ENCODE measurements at places on chromosomes 4 and X. TPM values are rescaled to one million over a fixed set of nuclear protein-coding genes. Genes with fewer than 3 reads are reported as not detected.

The AR gene
- total RNA-seq, result 4.6 TPM

The IL3RA gene
- total RNA-seq, result 8.8 TPM

- peaks cover 24% of the 10 kb centered on the region for H3K4me1 ChIP-seq
- DNase-seq, result no peak
- H3K4me3 ChIP-seq, result no peak overlapping the region
- H3K27me3 ChIP-seq, result no peaks in the 10 kb centered on the region
- no peaks in the 10 kb centered on the region for H3K36me3 ChIP-seq
Observed at GRCh38 chr4:156945532-156945931, 26.1 kb downstream of the PDGFC start.

DNA sequence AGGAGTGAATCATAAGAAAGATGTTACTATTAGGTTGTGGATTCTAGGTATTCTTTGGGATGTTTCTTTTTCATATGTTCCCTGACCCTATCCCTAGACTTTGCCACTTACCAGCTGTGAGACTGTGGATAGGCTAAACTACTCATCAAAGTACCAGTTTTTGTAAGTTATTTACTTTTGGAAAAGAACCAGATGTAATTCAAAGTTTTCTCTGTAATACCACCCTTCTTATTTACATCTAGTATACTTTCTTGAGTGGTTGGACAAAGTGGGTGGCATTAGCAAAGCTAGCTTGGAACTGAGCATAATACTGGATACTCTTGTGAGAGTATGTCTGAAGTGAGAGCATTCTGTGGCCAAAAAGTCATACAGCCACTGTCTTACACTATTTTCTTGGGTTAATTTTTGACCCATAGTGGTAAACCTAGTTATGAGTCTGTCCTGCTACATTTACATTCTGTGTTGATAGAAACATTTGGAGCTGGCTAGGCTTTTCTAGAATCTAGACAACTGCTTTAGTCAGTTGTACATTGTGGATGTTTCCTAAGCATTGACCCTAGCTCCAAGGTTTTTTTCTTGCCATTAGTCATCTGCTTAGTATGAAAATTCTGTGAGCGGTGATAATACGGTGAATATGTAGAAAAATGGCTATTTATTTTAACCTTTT, 41.7 kb downstream of the KDM6A start:
- H3K36me3 ChIP-seq, result no peaks in the 10 kb centered on the region
- no peak overlapping the region for H3K4me3 ChIP-seq
- no peaks in the 10 kb centered on the region for H3K4me1 ChIP-seq
- no peaks in the 10 kb centered on the region for H3K27me3 ChIP-seq
- no peak overlapping the region for H3K27ac ChIP-seq

GRCh38 chr4:77072195-77072753, 3.5 kb downstream of the CCNI start:
- H3K27ac ChIP-seq, result no peak overlapping the region
- DNase-seq, result peak; percentile 81
- H3K4me1 ChIP-seq, result peaks cover 16% of the 10 kb centered on the region
- H3K27me3 ChIP-seq, result no peaks in the 10 kb centered on the region

The SLC10A6 gene
- 0.76 TPM for total RNA-seq

The ITIH6 gene
- not detected for total RNA-seq

GRCh38 chr4:140052050-140052449, 101.9 kb downstream of the MAML3 start:
- peaks cover 20% of the 10 kb centered on the region for H3K4me1 ChIP-seq
- H3K27me3 ChIP-seq, result no peaks in the 10 kb centered on the region
- DNase-seq, result peak; percentile 67
- H3K4me3 ChIP-seq, result no peak overlapping the region
- no peak overlapping the region for H3K27ac ChIP-seq

- no peak overlapping the region for H3K4me3 ChIP-seq
- no peak for DNase-seq
- no peaks in the 10 kb centered on the region for H3K36me3 ChIP-seq
Observed at GRCh38 chr4:52891743-52892142, 29.6 kb downstream of the RASL11B start.

The PPP4R3C gene
- total RNA-seq, result not detected

The SOX3 gene
- total RNA-seq, result not detected

- no peak for DNase-seq
- no peaks in the 10 kb centered on the region for H3K27me3 ChIP-seq
- H3K4me1 ChIP-seq, result no peaks in the 10 kb centered on the region
- H3K36me3 ChIP-seq, result peaks cover 3% of the 10 kb centered on the region
Observed at GRCh38 chr4:118746251-118746919, 61.2 kb downstream of the METTL14 start.

DNA sequence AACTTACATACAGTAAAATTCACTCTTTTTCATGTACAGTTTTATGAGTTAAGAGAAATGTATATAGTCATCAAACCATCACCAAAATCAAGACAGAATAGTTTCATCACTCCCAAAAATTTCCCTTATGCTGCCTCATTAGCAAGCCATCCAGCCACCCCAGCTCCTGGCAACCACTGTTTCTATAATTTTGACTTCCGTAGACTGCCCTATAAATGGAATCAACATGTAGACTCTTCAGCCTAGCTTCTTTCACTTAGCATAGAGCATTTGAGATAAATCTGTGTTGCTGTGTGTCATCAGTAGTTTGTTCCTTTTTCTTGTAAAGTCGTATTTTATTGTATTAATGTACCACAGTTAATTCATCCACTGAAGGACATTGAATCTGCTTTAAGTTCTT, 23.2 kb downstream of the HDX start:
- no peak for DNase-seq
- no peaks in the 10 kb centered on the region for H3K4me1 ChIP-seq
- H3K27ac ChIP-seq, result no peak overlapping the region
- H3K36me3 ChIP-seq, result no peaks in the 10 kb centered on the region

DNA sequence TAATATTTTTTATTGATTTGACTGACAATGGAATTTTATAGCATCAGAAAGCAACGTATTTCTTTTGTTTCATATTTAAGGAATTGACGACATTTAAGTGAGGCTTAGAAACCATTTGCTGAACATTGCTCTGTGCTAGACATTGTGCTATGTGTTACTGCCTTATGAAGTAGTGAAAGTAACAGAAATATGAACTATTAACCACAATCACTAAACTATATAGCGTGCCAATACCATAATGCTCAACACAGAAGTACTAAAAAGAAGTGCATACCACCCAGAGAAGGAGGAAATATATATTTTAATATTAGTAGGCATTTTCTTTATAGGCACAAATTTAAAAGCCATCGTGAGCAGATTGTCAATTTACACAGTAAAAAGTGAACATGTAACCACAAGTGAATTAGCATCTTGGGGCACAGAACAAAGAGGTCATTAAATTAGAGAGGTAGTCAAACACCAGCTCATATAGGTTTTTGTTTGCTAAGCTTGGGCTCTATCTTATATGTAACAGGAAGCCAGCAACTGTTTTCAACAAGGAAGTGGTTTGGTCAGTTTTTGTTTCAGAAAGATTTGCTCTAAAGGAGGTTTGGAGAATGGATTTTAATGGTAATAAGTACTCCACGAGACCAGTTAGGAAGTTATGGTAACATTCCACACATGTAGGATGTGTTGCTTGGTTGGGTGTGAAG, 270.7 kb downstream of the GRXCR1 start:
- no peak overlapping the region for H3K27ac ChIP-seq
- no peaks in the 10 kb centered on the region for H3K36me3 ChIP-seq
- DNase-seq, result no peak
- H3K4me3 ChIP-seq, result no peak overlapping the region

The TEC gene
- total RNA-seq, result 26.2 TPM

- H3K4me1 ChIP-seq, result peaks cover 7% of the 10 kb centered on the region
- no peak for DNase-seq
- no peak overlapping the region for H3K4me3 ChIP-seq
- H3K27ac ChIP-seq, result no peak overlapping the region
Observed at GRCh38 chr4:26611885-26612284, 28.0 kb downstream of the TBC1D19 start.

The RS1 gene
- 6.7 TPM for total RNA-seq

The LRAT gene
- total RNA-seq, result 0.69 TPM

The GBA3 gene
- 1.4 TPM for total RNA-seq

The NPY2R gene
- total RNA-seq, result not detected

The CLTRN gene
- total RNA-seq, result 1.2 TPM

DNA sequence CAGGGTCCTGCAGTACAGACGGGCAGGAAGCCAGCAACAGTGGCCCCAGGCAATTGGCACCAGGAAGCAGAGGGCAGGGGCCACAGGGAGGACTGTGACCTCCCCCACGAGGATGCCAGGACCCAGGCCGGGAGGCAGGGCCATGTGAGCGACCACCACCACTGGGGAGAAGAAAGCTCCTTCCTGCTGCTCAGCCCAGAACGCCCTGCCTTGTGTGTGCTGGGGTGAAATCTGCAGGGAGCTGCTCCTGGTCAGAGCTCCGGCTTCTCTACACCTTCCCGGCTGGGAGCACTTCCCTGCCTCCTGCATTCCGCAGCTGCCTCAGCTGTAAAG, 100.4 kb downstream of the HMX1 start:
- H3K4me3 ChIP-seq, result no peak overlapping the region
- H3K27ac ChIP-seq, result no peak overlapping the region
- H3K36me3 ChIP-seq, result no peaks in the 10 kb centered on the region
- DNase-seq, result no peak
- H3K4me1 ChIP-seq, result no peaks in the 10 kb centered on the region

DNA sequence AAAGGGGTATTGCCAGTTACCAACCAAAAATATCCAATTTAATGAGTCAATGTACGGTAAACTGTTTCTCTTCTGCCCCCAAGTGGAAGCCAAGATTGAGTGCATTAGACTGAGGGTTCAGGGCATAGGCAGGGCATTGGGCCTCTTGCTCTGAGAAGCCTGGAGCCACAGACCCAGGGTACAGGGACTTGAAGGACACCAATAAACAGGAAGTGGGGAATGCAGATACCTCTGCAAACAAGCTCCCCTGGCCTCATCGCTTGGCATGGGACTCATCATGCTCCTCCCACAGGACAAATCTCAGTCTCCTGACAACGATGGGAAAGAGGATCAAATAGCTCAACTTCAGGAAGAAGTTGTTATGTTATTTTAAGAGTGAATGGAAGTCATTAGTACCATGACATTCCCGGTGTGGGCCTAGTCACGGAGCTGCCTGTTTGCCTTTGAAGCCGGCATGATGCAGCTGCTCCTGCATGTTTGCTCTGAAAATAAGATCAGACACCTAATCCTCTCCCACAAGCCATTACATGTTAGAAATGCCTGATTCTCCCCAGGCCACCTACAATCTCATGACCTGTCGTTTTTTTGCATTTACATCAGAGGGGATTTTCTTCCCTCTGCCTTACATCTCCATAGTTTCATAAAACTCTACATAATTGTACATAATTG, 224.2 kb downstream of the RCHY1 start:
- no peaks in the 10 kb centered on the region for H3K4me1 ChIP-seq
- no peaks in the 10 kb centered on the region for H3K27me3 ChIP-seq
- no peak for DNase-seq
- H3K4me3 ChIP-seq, result no peak overlapping the region

GRCh38 chr4:71533121-71533520, 194.3 kb downstream of the SLC4A4 start:
- DNase-seq, result no peak
- H3K4me1 ChIP-seq, result no peaks in the 10 kb centered on the region
- no peak overlapping the region for H3K27ac ChIP-seq
- H3K27me3 ChIP-seq, result no peaks in the 10 kb centered on the region
- no peak overlapping the region for H3K4me3 ChIP-seq
- H3K36me3 ChIP-seq, result no peaks in the 10 kb centered on the region

The NEUROG2 gene
- total RNA-seq, result not detected

DNA sequence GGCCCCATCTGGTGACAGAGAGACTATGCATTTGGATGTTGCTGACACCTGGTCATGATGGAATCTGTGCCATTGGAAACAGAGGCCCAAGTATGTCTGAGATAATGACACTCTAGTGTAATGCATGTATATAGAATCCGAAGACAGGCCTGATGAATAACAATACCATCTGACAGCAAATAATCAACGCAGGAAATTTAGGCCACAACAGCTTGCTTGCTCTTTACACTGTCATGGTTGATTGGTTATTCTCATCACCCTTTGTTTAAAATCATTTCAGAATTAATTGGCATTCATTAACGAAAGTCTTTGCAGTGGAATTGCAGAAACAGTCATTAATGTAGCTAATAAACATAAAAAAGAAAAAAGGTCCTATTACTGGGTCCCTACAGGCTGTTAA, 194.8 kb downstream of the AFF2 start:
- no peaks in the 10 kb centered on the region for H3K27me3 ChIP-seq
- no peak for DNase-seq
- no peak overlapping the region for H3K4me3 ChIP-seq
- no peaks in the 10 kb centered on the region for H3K36me3 ChIP-seq
- no peaks in the 10 kb centered on the region for H3K4me1 ChIP-seq
- H3K27ac ChIP-seq, result no peak overlapping the region

- H3K4me1 ChIP-seq, result no peaks in the 10 kb centered on the region
- no peaks in the 10 kb centered on the region for H3K36me3 ChIP-seq
- no peak for DNase-seq
- H3K27ac ChIP-seq, result no peak overlapping the region
- H3K4me3 ChIP-seq, result no peak overlapping the region
Observed at GRCh38 chrX:119646515-119646914, 40.3 kb upstream of the NKRF start.

- no peak for DNase-seq
- H3K27me3 ChIP-seq, result peaks cover 22% of the 10 kb centered on the region
- no peak overlapping the region for H3K27ac ChIP-seq
- H3K36me3 ChIP-seq, result no peaks in the 10 kb centered on the region
- H3K4me3 ChIP-seq, result no peak overlapping the region
Observed at GRCh38 chr4:54097152-54097551, 2.8 kb upstream of the GSX2 start.

The GLUD2 gene
- 2.1 TPM for total RNA-seq

All from upper lobe of left lung (tissue), 6 donors.